ENCODE measurements at places on chromosomes 3 and 15.
A peak's percentile ranks its signal among the peaks of the same experiment; 100 is the strongest.

GRCh38 chr3:46835054-46835453 is 28.2 kb downstream of the MYL3 start:
- no peak for DNase-seq

DNA sequence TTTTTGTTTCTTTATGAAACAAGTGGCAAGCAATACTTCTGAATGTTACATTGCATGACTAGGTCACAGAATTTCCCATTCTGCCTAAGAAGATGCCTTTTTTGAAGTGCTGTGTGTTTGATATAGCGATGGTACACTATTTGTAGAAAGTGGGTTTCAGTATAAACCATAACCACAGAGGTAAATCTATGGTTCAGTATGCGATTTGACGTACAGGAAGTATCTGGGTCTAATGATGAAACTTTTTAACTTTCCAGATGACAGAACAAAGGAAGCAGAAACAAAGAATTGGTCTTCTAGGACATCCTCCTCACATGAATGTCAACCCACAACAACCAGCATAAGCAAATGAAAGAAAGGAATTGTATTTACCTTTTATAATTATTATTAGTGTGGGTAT is 133.4 kb upstream of the BHLHE40 start:
- DNase-seq: no peak

DNA sequence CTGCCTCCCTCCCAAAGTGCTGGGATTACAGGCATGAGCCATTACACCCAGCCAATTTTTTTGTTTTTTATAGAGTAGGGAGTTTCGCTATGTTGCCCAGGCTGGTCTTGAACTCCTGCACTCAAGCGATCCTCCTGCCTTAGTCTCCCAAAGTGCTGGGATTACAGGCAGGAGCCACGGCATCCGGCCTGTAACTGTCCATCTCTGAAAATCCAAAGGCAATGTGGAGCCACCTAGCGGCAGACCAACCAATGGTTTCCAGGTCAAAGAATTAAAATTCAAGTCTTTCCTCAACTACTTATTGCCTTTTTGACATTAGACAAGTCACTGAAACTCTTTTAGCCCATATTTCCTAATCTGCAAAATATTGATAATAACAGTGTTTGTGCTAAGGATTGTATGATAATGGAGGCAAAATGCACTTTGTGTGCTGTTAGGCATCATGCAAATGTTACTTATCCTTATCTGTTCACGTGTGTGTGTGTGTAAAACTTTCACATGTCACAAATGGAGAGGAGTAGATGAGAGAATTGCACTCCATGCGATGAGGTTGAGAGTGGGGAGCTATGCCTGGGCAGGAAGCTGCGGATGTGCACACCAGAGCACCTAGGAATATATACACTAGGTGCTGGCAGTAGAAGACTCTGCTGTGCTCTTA is 48.7 kb downstream of the COL8A1 start:
- DNase-seq: peak; percentile 48

- no peak for DNase-seq
Measured at GRCh38 chr3:132847849-132848625, 125.8 kb upstream of the NPHP3 start.

DNA sequence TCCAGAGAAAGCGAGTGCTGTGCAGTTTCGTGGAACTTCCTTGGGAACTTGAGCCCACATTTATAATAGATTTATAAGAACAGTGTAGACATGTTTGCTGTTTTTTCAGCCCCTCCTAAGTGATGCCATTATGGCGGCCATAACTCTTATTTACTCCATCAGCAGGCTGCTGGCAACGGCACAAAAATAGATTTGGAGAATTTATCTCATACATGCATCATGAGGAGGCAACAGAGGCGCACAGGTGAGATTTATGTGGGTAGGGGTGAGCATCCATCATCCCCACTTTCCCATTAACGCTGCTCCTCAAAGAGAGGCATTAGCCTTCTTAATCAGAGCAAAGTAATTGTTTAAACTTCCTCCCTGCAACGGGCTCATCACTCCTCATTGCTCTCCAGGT is 182.5 kb downstream of the RAB11A start:
- DNase-seq: no peak

DNA sequence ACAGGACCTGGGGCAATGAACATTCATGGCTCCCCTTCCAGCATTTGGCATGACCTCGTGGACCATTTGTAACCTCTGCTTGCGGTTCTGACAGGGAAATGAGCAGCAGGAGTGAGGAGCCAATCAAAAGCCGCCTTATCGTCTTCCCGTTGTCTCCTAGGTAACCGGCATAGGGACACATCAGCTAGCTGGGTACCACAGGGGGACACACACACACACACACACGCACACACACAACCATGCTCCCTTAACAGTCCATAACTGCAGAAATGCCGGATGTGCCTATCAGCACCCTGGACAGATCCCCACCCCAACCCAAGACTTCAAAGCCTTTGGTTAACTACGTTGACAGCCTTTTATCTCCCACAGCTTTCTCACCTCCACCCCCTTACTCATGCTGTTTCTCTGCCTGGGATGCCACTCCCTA is 53.4 kb upstream of the CCDC174 start:
- DNase-seq: peak; percentile 25

GRCh38 chr3:180870008-180870699 is 42.3 kb upstream of the FXR1 start:
- DNase-seq: no peak

DNA sequence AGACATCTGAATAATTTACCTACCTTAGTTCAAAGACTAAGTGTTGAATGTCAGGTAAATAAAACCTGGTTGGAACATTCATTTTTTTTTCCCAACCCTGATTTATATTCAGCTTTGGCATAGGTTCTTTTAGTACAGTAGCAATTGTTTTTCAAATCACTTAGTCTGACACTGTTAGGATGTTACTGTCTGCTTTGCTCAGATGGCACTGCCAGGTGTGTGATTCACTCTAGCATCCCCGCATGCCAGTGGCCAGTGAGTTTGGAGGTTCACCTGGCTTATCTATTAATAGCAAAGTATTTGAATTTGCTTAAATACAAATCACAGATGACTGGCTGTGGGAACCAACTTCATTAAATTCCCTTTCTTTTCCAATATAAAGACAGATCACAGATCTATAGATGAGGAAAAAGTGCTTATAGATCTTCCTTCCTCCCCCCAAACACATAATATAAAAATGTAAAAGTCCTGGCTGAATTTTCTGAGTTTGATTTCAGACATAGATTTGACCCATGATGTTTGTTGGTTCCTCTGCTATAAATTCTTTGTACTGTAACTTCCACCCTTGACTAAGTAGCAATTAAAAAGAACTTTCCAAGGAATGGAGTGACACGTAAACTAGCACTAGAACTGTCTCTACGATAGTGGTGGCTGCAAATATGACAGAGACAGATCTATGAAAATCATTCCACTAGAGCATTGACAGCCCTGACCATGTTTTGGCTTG is 3.9 kb downstream of the THBS1 start:
- no peak for DNase-seq

DNA sequence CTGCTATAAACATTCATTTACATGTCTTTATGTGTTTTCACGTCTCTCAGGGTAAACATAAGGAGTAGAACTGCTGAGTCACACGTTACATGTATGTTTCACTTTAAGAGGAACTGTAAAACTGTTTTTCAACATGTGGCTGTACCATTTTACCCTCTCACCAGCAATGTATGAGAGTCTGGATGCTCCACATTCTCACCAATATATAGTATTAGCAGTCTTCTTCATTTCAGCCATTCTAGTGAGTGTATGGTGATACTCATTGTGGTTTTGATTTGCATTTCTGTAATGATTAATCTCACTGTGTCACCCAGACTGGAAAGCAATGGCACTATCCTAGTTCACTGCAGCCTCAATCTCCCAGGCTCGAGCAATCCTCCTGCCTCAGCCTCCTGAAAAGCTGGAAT is 37.1 kb downstream of the PHC3 start:
- no peak for DNase-seq

DNA sequence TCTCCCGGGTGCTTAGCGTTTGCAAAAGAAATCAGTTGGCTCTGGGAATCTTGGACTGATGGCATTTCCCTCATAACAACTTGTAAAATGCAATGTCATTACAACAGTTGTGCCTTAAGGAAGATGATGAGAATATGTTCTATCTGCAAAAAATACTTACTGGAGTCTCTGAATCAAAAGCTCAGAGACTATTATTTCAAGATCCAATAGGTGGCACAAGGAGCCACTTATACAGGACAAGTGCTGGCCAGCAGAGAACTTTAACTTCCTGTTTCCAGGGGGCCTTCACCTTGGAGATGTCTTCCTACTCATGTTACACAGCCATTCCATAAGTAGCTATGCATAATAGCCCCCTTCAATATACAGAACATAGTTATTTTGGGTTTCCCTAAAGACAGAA is 8.9 kb upstream of the RPS27L start:
- DNase-seq: peak; percentile 79

- no peak for DNase-seq
Measured at GRCh38 chr3:194007592-194008337, 128.2 kb upstream of the HES1 start.

- DNase-seq: no peak
Measured at GRCh38 chr3:151383111-151383510, 1.4 kb downstream of the P2RY12 start.

DNA sequence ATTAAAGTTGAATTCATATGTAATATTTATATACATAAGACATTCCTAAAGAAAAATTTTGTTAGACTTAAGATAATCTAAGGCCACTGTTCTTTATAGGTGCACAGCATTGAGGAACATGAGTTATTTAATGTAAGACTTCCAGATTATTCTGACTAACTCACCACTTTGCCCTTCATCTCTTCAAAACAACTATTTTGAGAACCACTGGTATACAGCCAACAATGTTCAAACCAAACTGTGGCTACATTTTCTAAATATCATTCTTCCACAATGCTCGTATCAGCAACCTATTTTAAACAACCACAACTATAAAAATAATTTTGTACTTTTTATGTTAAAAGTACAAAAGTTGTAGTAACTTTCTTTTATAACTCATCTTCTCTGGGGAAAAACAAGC is 199.8 kb upstream of the ALCAM start:
- no peak for DNase-seq

DNA sequence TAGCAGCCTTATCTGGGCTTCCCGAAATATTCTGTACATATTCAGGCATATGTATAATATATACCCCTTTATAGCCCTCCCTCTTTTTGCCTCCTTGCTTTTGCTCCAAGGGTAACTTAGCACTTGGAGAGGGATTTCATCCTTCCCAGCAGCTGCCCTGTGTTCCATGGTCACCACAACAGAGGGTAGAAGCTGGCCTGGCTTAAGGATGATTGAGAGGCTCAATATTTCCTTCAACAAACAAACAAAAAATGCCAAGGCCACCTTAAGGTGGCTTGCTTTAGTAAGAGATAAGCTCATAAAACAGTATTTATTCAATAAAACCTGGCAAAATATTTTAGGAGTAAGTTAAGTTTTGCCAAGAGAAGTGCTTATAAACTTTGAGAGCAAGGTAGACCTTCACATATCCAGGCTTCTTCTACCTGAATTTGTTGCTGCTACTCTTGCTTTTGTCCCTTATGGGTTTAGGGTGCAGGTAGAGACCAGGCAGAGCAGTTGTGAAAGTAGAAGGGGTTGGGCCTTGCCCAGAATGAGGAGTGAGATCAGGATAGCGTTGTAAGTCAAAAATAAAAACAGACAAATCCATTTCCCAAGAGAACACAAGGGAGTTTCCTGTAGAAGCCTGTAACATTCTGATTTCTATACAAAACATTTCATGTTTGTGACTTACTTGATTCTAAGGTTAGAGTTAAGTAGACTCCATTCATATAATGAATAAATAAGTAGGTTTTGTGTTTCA is 52.7 kb upstream of the ATOSA start:
- DNase-seq: no peak

DNA sequence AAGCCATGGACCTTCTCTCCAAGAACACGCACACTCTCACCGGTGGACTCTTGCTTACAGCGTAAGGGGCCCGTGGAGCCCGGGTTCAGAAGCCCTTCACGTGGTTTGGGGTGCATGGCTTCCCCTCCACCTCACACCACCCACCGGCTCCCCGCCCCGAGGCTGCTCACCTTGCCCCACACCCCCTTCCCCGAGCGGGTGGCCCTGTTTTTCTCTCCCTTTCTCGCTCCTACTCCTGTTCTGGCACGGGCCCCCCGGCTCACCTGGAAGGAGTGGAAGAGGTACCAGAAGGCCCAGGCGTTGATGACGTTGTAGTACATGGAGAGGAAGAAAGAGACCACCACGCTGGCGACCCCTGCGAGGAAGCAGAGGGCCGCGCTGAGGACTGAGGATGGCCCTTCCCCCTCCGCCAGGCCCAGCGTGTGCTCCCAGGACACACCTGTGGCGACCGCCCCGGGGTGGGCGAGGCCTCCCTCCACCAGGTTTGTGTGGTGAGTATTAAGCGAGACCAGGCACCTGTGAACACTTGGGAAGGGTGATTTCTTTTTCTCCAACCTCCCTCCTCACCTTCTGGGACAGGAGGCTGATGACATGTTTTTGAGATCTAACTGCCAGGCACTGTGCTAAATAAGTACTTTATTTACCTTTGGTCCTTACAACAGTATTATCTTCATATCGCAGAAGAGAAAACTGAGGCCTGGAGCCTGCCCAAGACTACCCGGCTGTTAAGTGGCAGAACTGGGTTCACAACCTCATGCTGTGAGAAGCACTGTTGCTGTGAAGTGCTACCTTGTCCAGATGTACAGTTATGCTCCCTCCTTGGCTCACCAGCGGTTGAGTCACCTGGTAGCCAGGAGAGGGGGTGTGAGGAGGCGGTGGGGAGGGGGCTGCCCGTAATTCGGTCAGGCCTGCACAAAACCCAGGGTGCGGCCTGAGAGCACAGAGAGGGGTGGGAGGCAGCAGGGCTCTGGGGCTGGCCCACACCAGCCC is 16.3 kb downstream of the SLC6A20 start:
- no peak for DNase-seq

DNA sequence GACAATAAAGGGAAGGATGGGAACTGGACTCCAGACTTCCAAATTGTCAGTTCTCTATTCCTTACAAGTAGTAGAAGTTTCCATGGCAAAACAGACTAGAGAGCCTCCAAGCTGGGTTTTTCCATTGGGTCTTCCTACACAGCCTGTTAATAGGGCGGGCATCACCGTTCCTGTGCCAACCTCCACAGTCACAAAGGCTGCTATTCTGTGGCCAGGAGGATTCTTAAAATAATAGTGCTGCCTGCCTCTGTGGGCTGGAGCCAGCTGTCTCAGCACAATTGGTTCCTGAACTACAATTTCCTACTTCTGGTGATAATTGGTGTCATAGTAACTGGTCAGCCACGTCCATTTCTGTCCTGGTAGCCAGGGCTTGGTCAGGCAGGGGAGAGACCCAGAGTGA is 38.6 kb downstream of the LYZL4 start:
- DNase-seq: no peak
